ENCODE measurements at places on chromosomes 3 and 15. TPM values are rescaled to one million over a fixed set of nuclear protein-coding genes. Genes with fewer than 3 reads are reported as not detected.

Gene NSMCE3
- 5.8 TPM for polyA plus RNA-seq

Gene HHATL
- polyA plus RNA-seq, result 73.4 TPM

Gene LRRC31
- polyA plus RNA-seq, result not detected

Gene ZNF770
- 22.6 TPM for polyA plus RNA-seq

Gene TIPIN
- polyA plus RNA-seq, result 12.0 TPM

Gene UQCRC1
- 204 TPM for polyA plus RNA-seq

Gene EFHB
- 0.66 TPM for polyA plus RNA-seq

Gene MME
- 7.7 TPM for polyA plus RNA-seq

Gene ABHD17C
- 5.0 TPM for polyA plus RNA-seq

Gene CGGBP1
- polyA plus RNA-seq, result 81.1 TPM

Gene SI
- not detected for polyA plus RNA-seq

Gene GOLGA8S
- polyA plus RNA-seq, result 0.92 TPM

Gene GPR160
- polyA plus RNA-seq, result 2.7 TPM

Gene SST
- polyA plus RNA-seq, result not detected

Gene CAPN7
- 24.9 TPM for polyA plus RNA-seq

All from forelimb muscle (tissue), 1 donor.